Stimulated activated CD8-positive, alpha-beta memory T cell treated with anti-CD3 and anti-CD28 coated beads, Interleukin-7, amount 100 ng/mL, for 48 hours (primary cell): ENCODE measurements at places on chromosomes 12 and 14.

GRCh38 chr14:75720116-75720515 is 59.1 kb downstream of the TTLL5 start:
- DNase-seq, result no peak

GRCh38 chr12:118377021-118377883 is 897 bp downstream of the SUDS3 start:
- no peak for DNase-seq

- no peak for DNase-seq
These were observed 19.6 kb downstream of the ALDH1L2 start for GRCh38 chr12:105064564-105065178.

GRCh38 chr14:67971627-67972625 is 152.3 kb downstream of the RAD51B start:
- DNase-seq, result no peak

DNA sequence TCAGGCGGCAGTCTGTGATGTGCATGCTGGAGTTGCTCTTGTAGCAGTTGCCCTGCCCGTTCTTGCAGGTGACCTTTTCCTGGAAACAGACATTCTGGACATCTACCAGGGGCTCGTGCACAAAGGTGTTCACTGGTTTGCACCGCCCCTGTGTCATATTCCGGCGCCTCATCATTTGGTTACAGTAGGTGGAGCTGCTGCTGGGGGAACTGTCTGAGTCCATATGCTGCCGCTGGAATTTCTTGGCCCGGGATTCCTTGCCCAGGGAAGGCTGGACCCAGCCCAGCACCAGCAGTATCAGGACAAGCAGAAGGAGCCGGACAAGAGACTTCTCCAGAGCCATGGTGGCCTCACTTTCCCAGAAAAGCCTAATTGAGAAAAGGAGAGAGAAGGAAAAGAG is 918 bp downstream of the RNASE1 start:
- no peak for DNase-seq

DNA sequence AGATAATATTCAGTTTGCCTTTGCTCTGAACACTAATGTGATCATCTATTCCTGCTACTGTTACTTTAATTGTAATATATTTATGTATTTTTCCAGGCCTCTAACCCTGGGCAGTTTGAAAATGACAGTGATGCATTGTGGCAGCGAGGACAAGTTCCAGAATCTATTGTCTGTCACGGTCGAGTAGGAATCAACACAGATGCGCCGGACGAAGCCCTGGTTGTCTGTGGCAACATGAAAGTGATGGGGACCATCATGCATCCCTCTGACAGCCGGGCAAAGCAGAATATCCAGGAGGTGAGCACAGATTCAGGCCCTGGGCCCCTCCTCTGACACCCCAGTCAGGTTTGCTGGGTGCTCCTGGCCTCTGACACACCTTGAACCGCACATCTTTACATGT is 78.5 kb downstream of the MYRFL start:
- no peak for DNase-seq

GRCh38 chr12:121611306-121611705 is 15.0 kb upstream of the ORAI1 start:
- no peak for DNase-seq

DNA sequence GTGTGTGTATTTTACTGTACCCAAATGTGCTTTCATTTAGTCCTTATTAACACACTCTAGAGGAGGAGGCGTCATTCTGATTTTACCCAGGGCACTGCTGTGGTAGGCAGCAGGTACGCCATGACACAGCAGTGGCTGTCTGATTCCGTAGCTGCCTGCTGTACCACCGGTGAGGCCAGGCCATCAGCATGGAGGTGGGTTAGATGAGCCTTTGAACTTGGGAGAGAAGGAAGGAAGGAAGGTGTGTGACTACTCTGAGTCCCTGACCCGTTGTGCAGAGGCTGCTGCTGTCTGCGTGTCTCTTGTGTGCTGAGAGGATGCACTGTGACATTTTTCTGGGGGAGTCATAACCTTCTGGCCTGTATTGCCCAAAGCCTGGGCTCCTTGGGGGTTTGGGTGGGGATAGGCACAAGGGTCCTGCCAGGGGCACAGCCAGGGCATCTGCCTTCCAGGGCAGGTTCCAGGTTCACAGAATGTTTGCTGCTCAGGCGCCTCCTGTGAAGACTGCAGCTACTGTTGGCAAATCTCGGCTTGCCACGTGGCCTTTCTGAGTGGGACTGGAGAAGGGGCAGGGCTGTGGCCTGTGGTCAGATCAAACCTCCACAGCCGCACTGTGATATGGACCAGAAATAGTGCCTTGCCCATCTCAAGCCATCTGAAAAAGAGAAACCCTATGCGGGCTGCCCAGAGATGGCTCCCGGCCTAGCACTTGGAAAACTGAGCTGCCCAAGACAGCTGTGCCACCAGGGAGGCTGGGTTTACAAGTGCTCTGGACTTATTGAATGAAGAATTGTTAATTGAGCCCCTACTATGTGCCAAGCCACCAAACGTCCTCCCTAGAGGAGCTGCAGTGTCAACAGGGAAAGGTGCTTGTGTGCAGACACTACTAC is 47.1 kb downstream of the MLXIP start:
- DNase-seq, result no peak

- no peak for DNase-seq
These were observed 398.5 kb downstream of the MDGA2 start for GRCh38 chr14:47276931-47277330.
